ENCODE measurements at places on chromosomes 16 and 17. TPM values are rescaled to one million over a fixed set of nuclear protein-coding genes. Genes with fewer than 3 reads are reported as not detected.

DNA sequence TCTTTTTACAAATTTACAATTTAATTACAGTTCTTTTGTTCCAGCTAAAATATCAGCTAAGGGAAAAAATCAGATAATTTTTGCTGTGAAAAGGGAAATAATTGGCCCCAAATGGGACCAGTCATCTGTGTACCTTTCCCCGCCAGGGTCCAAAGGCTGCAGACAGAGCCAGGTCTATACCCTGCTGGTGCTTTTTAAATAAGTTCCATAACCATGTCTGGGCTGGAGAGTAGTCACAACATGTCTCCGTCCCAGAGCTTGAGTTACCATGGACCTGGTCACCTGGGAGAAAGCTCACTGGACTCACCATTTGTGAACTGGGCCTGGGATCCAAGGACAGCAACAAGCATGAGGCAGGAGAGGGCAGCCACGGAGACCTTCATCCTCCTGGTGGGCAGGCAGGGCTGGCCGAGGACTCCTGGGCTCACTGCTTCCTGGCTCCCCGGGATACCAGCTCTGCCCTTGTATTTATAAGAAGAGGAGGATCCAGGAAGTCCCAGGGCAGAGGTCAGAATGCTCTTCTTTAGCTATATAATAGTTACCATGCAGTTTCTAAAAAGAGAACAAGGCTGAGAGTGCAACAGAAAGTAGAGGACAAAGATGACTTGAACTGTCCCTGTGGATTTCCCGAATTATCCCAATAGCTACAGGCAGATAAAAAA lies at the start of gene CCL15:
TSS of gene CCL15 (minus strand) at position 444 of the 662 bp plus-strand sequence. CDS start at position 383, 61 bp downstream.
- DNase-seq, result no peak

- no peak for DNase-seq
These were observed 1.1 kb downstream of the PLLP start for GRCh38 chr16:57283214-57283958.

DNA sequence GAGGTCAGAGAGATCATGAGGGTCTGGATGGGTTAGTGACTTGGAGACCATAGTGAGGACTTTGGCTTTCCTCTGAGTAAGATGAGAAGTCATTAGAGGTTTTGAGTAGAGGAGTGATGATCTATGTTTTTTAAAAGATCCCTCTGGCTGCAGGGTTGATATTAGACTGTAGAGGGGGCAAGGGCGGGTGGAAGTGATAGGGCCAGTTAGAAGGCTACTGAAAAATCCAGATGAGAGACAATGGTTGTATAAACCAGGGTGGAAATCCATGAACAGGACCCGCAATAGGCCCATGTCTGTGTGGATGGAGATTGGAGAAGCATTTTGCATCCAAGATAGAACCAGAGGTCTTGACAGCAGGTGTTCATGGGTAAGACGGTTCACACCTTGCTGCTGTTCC lies 9.8 kb downstream of the ITGAL start:
- DNase-seq, result no peak

DNA sequence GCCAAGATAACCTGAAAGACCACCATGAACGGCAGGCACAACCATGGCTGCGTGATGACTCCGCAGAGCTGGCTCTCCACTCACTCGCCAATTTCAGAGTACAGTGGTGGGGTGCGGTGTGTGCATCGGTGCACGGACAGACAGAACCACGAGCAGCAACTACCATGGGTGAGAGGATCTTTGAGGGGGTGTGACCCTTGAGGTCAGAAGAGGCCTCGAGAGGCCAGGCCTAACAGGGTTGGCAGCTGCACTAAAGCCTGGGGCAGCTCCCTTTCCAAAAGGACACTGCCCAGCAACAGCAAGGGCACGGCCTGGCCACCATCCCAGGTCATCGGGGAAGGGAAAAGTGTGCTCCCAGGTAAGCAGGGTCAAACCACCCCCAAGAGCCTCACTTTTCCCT lies 1.9 kb upstream of the ECI1 start:
- DNase-seq, result no peak

DNA sequence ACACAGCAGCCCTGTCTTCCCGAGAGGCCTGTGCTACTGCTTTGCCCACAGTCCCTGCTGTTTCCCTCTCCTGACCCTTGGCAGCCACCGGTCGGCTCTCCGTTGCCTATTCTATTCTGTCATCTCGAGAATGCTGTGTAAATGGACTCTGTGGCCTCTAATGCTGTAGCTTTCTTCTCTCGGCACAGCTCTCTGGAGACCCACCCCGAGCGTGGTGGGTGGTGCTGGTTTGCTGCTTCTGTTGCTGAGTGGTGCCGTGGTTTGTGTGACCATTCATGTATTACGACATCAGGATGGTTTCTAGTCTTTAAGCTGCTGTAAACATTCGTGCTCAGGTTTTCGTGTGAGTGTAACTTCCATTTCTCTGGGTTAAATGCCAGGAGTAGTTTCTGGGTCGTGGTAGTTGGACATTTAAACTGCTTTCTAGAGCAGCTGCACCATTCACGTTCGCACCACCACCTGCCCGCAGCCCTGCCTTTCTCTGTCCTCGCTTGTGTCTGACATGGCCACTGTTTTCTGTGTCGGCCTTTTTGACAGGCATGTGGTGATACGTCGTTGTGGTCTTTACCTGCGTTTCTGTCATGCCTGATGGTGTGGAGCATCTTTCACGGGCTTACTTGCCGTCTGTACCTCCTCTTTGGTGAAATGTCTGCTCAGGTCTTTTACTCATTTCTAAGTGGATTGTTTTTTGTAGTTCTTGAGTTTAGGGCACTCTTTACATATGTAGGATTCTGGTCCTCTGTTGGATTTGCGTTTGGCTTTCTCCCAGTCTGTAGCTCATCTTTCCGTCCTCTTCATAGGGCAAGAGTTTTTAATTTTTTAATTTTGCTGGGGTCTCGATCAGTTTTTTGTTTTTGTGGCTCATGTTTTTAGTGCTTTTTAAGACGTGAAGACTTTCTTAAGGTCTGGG lies 47.7 kb upstream of the ZNF750 start:
- no peak for DNase-seq

DNA sequence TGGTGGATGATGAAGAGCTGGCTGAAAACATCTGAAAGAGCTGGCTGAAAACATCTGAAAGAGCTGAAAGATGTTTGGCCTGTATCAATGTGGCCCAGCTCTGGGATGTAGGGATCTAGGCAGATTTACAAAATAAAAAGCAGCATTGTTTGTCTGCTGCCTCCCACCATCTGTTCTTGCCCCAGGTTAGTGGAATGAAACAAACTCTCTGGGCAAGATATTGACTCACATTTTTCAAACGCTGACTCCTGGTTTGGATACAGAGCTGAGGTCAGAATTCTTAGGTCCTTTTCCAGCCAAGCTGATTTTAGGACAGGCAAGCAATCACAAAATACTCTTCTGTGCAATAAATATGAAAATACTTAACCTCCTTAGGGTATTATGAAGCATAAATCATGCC lies 139.0 kb downstream of the STX8 start:
- DNase-seq, result no peak

- no peak for DNase-seq
These were observed 422.1 kb upstream of the CDH5 start for GRCh38 chr16:65944361-65944760.

DNA sequence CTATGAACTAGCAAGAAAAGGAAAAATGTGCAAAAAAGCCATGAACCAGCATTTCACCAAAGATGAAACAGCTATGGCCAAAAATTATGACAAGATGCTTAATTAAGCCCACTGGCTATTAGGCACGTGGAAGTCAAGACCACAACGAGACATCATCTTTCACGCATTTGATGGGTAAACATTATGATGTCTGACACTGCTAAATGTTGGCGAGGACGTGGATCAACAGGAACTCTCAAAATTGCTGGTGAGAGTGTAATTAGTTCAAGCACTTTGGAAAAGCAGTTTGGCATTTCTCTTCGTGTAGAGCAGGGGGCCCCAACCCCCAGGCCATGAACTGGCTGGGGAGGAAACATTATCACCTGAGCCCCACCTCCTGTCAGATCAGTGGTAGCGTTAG lies 39.6 kb upstream of the ADGRG1 start:
- no peak for DNase-seq

SOCS1 gene
- total RNA-seq, result 0.77 TPM

DNA sequence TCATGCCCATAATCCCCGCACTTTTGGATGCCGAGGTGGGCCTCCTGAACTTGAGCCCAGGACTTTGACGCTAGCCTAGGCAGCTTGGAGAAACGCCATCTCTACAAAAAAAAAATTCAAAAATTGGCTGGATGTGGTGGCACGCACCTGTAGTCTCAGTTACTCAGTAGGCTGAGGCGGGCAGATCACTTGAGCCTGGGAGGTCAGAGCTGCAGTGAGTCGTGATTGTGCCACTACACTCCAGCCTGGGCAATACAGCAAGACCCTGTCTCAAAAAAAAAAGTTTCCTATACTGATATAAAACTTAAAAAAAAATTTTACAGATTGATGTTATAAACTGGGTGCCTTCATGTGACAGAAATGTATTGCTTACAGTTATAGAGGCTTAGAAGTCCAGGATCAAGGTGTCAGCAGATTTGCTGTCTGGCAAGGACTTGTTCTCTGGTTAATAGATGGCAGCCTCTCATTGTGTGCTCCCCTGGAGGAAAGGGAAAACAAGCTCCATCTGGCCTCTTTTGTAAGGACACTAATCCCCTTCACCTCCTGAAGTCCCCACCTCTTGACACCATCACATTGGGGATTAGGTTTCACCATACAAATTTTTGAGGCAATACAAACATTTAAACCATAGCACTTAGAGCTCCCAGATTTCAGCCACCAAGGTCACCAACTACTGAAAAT lies 8.5 kb upstream of the CES3 start:
- no peak for DNase-seq

DNA sequence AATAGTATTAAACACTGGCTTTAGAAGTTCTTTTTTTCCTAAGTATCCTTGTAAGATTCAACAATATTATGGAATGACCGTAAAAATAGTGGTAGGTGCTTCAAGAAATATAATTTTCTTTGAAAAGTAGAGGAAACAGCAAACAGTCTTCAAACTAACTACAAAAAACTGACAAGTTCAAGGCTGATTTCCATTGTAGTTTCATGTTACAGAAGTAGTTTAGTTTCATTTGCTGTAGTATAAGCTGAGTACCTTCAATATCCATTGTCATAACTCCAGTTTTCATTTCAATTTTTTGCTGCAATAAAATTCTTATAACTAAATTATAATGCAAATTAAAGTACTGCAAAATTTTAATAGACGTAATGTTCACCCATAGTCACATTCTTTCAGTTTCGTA lies 19.3 kb downstream of the PHKB start:
- DNase-seq, result no peak

DNA sequence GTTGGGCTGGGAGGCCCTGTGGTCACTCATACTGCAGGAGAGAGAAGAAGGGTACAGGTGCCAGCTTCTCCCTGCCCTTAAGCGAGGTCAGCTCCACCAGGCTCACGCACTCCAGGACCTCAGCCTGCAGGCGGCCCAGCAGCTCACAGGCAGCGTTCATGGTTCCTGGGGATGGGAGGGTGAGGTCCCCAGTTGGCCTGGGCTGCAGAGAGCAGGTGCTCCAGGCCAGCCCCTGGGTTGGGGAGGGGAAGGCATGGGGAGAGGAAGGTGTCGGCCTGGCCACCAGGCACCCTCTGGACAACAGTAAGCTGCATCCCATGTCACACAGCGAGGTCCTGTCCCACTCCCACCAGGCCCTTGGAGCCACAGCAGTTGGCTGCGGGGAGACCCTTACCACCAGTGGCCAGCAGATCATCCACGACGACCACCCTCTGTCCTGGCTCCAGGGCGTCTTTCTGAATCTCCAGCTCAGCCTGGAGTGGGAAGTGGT lies 2.0 kb downstream of the APRT start:
- DNase-seq, result no peak

- DNase-seq, result no peak
These were observed 7.4 kb upstream of the IL17C start for GRCh38 chr16:88630941-88631340.

DNA sequence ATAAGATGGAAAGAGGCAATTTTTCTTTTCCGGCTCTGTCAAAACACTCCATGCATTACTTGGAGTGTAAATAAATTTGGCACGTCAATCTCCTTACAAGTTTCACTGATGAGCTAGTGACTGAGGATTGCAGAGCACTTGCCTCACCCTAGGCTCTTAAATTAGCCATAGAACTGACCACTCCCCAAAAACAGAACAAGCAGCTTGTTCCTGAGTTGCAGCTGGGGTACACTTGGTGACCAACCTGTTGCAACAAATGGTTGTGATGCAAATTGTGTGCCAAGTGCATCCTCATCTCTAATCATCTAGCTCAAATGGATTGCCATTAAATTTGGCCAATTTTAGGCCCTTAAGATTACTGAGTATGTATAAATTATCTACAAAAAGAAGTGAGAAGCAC lies 67.0 kb downstream of the CACNG1 start:
- DNase-seq, result no peak

DNA sequence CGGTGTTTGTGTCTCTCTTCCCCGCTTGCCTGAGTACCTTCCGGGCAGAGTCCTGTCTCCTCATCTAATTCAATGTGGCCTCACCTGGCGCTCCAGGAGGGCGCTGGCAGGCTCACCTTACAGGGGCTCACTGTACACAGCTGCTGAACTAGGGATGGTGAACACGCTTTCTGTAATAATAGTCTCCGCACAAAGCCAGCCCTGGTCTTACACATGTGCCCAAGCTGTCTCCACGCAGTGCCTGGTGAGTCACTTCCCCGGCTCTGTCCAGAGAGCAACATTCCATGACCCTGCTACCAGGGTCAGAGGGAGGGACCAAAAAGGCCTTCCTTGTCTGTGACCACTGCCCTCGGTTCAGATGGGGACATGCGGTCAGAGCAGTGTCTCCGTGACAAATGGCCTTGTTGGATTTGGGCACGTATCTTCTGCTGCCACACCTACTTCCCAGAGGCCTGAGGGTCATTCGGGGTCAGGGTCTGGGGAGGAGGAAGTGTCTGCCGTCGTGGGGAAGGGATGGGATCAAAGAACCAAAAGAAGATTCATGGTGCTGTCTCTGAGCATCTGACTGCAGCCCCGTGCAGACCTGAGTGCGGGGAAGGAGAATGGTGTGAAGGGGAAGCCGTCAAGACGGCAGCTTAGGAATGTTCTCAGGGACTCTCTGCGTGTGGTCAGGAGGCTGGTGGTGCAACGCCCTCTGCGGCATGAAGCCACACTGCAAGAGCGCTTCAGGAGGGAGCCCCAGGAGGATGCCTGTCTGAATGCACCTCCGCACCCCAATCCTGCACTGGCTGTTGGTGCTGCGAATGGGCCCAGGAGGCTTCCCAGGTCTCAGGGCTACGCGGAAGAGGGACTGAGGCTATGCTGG lies 68.8 kb downstream of the IL21R start:
- DNase-seq, result no peak

- DNase-seq, result no peak
These were observed 39.7 kb downstream of the SRCIN1 start for GRCh38 chr17:38565853-38566665.

DNA sequence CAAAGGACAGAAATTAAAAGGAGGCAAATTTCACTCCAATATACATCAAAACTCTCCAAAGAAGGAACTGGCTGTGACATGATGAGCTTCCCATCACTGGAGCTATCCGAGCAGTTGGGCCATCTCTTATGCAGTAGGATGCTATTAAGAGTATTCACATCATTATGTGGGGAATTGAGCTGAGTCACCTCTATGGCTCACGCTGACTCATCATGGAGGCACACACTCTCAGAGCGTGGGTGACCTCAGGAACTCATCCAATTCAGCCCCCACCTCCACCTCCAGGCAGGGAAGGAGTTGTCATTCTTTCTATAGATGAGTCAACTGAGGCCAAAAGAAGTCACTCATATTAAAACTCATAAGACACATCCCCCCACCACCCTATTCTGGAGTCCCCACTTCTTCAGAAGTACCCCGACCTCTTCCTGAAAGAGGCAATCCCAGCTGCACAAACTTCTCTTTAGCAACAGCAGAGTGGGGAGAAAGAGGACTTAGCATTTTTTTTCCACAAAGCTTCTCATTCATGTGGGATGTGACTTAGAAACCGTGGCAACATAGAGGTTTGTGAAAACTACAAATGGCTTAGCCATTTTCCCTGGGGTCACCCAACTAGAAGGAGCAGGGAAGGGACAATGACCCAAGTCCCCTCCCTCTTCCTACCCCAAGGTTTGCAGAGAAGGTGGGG lies 32.5 kb downstream of the ABCC12 start:
- peak; percentile 99 for DNase-seq
